Effector CD4-positive, alpha-beta T cell (primary cell): ENCODE measurements at places on chromosomes 1 and 21.

GRCh38 chr1:37393173-37394120 lies 80.9 kb upstream of the ZC3H12A start:
- no peak for DNase-seq

DNA sequence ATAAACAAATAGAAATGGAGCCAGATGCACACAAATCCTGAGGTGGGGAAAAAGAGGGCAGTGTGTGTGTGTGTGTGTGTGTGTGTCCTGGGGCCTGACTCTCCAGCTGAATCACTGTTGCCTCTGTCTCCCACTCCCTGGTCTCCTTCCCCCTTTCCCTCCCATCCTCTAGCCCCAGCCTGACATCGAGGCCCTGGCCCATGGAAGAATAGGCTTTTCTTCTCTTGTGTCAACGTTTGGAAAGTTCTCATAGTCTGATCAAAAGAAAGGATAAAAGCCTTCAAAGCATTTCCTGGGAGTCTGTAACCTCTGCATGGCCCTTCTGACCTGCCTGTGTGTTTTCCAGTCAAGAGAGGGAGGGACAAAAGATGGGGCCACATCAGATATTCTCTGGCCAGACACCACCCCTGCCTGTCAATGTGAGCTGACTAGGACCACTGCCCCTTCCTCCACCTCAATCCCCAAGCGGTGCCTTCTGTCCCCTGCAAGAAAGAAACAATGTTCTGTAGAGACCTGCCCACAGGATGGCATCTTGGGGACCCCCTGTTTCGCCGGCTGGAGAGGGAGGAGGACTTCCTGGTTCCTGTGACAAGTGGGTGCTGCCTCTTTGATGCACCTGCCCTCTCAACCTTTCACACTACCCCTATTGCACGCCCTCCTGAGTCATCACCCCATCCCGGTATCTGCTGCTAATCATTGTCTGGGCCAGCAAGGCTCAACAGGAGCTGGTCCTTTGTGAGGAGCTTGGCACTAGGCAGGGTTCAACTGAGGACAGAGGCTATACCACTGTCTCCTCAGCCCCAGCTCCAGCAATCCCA lies 16.2 kb downstream of the KCNJ10 start:
- no peak for DNase-seq

DNA sequence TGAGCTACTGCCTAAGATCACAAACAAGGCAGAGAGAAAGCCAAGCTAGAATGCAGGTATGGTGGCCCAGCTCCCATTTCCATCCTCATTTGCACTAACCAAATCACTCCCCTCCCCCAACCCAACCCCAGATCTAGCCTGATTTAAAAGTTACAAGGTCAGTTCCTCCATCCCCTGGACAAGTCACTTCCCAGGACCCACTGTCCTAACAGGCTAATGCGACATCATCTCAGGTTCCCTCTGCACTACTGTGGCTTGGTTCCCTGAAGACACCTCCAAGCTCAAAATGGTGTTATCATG lies 2.4 kb downstream of the F11R start:
- DNase-seq: no peak

DNA sequence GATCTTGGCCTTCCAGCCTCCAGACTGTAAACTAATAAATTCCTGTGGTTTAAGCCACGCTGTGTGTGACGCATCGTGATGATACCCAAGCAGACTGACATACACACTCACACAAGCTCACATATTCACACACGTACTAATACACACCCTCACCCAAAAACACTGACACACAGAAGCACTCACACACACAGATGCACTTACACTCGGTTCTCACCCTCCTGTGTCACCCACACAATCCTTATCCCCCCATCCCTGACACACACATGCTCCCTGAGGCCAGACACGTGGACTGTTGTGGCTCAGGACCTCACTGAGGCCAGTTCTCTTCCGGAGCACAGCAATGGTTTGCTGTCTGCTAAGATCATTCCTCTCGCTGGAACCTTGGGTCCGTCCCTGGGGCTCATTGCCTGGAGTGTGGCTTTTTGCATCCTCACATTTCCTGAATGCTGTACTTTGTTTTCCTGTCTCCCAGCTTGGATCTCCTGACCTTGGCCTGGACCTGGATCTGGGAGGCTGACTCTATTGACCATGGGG lies 76.9 kb upstream of the LYST start:
- DNase-seq: no peak

- no peak for DNase-seq
Measured at GRCh38 chr1:108190686-108191416, 9.3 kb downstream of the SLC25A24 start.
